ENCODE measurements at places on chromosomes 4 and X.

GRCh38 chr4:169361756-169362155 is 91.0 kb upstream of the SH3RF1 start:
- DNase-seq, result no peak

GRCh38 chrX:3252744-3253143 is 93.7 kb downstream of the MXRA5 start:
- no peak for DNase-seq

DNA sequence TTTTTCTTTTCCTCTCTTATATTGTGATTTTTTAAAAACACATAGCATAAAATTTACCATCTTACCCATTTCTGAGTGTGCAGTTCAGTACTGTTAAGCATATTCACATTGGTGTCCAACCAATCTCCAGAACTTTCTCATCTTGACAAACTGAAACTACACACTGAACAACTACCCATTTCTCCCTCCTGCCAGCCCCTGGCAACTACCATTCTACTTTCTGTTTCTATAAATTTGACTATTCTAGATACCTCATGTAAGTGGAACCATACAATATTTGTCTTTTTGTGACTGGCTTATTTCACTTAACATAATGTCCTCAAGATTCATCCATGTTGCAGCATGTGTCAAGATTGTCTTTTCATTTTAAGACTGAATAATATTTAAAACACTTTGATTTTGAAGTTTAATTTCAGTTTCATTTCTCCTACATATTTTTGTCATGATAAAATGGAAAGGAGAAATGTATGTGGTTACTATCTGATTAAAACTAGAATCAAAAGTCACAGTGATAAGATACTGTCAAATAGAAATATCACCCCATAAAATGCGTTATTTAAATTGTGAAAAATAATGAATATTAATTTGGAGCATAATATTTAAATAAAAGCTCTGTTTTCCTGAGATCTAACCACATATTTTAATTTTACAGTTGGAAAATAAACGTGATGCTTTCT is 122.8 kb downstream of the DIPK2B start:
- no peak for DNase-seq

GRCh38 chr4:97027728-97028410 is 1115.4 kb downstream of the STPG2 start:
- DNase-seq, result no peak

- no peak for DNase-seq
Measured at GRCh38 chrX:153968754-153969124, 2.9 kb downstream of the HCFC1 start.

DNA sequence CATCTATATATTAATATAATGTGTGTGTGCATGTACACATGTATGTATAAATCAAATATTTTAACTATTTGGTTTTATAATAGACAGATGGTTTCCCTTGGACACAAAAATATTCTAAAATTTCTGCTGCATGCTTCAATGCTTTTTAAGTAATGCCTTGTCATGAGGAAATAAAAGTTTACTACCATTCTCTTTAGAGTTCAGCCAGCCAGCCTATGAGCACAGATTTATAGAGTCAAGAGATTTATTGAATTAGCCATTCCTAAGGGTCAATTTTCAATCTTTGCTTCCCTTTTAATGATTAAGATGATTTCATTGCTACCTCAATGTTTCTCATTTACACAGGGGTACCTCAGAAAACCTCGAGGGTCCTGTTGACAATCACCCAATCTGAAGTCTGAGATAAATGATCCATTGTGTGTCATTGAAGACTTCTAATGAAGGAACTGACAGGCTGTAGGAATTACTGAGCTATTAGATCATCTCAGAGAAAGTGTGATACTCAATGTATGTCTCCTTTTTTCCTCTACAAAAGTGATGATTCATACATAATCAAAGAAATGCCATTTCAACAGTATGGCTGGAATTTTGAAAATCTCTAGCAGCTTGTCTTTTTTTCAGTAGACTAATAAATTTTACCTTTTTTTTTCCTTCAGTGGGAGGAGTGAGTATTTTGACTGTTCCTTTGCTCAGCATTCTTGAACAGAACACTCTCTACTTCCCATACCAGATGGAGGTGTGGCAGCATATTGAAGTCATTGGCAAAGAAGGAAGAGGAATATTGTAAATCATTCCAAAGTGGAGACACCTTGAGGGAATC is 222.6 kb upstream of the PCDH18 start:
- no peak for DNase-seq

GRCh38 chr4:121277194-121278105 is 103.4 kb downstream of the QRFPR start:
- no peak for DNase-seq

GRCh38 chr4:15906020-15906443 is 32.5 kb downstream of the FGFBP1 start:
- DNase-seq, result no peak
